Right renal cortex interstitium (tissue), 3 donors: ENCODE measurements at places on chromosomes 7 and 10.
A peak's percentile ranks its signal among the peaks of the same experiment; 100 is the strongest.

- DNase-seq = no peak
Measured at GRCh38 chr7:131052285-131052904, 275.3 kb upstream of the MKLN1 start.

DNA sequence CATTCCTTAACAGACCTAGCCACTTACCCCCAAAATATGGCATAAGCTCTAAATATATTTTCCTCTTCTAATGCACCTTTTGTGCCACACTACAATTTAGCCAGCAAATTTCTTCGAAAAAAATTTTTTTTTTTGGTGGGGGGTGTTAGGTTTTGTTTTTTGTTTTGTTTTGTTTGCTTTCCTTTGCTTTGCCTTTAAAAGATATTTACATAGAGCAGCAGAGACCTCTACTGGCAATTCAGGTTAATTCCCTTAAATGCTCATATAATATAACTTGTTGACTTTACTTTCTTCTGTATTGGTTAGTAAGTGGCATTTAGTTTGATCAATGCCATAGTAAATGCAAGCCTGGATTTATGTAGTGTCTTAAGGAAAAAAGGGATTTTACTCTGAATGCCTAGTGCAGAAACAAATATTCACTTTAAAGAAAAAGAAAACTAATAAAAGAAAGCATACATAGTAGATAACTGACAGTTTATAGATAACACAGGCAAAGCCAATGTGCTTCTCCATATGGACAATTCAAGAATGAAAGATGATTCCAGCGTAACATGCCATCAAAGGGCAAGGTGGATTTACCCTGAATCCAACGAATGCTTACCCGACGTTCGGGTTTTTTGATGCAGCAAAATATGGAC lies 1250.6 kb downstream of the GATA3 start:
- DNase-seq = no peak

GRCh38 chr7:48154792-48155413 lies 16.4 kb upstream of the ABCA13 start:
- DNase-seq = no peak

- DNase-seq = no peak
Measured at GRCh38 chr7:11633310-11633709, 198.7 kb downstream of the THSD7A start.

DNA sequence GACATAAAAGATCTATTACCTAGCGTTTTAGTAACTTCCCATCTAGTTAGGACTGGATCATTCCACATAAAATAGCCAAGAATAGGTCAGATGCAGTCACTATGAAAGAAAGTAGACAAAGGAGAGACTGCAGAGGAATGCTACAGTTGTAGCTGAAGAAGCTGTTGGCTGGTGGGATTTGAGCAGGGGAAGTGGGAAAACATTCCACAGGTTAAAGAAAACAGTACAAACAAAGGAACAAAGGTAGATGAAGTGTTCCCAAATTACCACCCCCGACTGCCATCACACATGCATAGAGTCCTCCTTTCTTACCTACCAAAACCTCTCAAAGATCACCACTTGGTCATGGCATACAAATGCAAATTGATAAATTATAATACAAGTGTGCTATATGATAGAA lies 41.8 kb downstream of the DLD start:
- DNase-seq = no peak

DNA sequence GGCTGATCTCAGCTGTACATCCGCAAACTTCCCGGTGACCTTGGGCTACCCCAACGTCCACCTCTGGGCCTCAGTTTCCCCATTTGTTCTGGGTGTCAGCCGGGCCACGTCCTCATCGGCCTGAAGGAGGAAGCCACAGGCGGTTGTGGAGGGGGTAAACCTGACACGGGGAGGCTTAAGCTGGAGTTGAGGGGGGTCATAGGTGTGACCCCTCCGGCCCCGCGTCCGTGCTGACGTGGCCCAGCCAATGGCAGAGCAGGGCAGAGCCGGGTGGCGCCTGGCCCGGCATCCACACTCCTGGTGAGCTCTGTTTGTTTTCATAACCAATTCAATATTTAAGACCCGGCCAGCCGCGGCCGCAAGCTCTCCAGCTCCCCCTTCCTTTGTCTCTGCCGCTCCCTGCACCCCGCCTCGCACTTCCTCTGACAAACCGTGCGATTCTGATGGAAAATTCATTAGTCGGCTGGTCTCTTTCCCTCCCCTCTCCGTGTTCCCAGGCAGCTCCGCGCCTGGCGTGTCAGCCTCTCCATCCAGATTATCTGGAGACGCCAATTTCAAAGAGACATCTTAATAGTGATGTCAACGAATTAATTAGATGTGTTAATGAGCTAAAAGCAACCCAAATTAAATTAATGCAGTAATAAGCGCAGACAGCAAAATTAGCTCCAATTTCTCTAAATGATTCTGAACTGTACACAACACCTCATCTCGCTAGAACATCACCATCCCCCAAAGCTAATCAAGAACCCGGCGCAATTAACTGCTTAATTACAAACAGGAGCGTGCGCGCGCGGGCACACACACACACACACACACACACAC lies 55.4 kb downstream of the MICALL2 start:
- no peak for DNase-seq

GRCh38 chr10:33388785-33389184 lies 54.3 kb upstream of the NRP1 start:
- no peak for DNase-seq

DNA sequence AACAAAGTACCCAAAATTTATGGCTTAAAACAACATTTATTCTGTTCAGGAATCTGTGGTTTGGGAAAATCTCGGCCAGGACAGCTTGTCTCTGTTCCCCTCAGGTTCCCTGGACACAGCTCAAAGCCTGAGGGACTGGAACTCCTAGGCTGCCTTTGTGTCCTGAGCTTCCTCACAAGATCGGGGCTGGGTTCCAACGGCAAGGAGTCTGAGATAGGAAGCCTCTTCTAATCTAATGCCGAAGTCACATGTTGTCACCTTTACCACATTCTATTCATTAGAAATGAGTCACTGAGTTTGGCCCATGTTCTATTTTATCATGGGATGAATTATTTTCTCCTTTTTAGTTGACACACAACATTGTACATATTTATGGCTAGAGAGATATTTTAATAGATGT lies 80.5 kb downstream of the ANKRD26 start:
- DNase-seq = no peak

DNA sequence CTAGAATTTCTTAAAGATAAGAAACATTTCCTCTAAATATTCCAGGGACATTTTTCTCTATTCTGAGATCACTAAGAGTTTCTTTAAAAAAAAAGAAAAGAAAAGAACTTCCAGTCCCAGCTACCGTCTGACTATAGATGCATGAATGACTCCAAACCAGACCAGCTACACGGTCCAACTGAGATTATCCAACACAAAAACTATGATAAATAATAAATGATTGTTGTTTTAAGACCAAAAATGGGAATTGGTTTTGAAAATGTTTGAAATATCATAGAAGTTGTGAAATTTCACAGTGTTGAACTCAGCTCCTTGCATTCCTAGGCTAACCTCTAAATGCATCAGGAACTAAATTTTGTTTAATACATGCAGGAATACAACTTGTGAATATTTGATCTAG lies 1619.6 kb upstream of the LRRTM3 start:
- DNase-seq = no peak

- peak; percentile 39 for DNase-seq
Measured at GRCh38 chr7:117020591-117020973, 67.3 kb downstream of the ST7 start.

DNA sequence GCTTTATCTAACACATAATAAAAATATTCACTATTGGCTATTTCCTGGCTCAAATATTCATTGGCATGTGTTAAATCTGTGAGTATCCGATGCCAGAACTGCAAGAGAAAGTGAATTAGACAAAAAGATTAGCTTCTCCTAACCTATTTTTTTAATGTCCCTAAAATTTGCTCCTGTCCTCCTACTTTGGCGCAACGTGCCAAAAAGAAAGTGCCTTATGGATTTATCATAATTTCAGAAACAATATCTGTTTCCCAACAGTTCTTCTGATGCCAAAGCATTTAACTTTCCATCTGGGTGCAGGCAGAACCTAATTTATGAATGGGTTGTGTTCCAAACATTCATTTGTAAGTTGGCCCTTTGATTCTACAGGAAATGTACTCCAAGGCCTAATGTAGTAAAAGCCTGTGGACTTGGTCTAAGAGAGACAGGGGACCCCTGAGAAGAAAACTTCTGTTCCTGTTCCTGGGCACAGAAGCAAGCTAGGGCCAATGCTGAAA lies 15.4 kb downstream of the PIP4K2A start:
- DNase-seq = no peak

GRCh38 chr7:2451171-2452073 lies 24.8 kb downstream of the GRIFIN start:
- DNase-seq = peak; percentile 56

DNA sequence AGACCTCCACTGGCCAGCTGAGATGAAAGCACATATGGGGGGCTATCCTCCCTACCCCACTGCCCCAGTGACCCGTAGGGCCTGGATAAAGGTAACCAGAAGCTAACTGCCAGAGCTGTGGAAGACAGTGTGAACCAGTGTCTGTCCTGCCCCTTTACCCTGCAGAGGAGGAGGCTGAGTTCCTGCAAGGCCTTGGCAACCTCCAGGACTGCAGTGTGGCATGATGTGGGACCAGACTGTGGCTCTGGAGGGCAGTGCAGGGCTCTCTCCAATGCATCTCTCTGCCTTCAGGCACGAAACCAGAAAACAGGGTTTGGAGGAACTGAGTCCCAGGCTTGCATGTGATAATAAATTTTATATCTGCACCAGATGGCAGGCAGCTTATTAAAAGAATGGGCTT lies 93.1 kb downstream of the EPC1 start:
- no peak for DNase-seq

DNA sequence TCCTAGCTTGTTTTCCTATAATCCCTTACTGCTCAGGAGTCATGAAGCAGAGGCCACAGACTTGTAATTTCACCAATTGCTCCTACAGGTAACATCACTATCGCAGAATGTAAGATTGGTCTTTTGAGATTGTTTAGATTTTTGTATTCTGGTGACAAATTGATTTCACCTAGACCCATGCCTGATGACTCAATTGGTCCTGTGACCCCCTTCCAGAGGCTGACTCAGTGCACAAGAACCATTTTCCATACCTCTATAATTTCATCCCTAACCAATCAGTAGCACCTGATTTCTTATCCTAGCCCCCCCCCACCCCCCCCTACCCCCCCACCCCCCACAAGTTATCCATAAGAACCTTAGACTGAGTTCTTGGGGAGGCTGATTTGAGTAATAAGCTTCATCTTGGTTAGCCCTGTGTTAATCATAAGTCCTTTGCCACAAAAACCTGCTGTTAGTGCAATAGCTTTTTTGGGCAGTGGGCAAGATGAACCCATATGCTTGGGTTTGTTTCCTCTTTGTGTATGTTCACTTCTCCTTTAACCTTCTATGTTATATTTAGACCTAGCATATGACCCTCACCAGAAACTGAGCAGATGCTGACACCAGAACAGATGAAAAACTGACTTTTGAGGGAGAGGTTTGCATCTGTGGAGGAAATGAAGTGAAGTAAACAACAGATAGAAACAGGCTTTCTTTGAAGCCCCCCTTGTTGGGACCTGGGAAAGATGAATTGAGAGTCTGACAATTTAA lies 187.1 kb downstream of the KIF20B start:
- DNase-seq = no peak
